ENCODE measurements at places on chromosomes 2 and 18.

DNA sequence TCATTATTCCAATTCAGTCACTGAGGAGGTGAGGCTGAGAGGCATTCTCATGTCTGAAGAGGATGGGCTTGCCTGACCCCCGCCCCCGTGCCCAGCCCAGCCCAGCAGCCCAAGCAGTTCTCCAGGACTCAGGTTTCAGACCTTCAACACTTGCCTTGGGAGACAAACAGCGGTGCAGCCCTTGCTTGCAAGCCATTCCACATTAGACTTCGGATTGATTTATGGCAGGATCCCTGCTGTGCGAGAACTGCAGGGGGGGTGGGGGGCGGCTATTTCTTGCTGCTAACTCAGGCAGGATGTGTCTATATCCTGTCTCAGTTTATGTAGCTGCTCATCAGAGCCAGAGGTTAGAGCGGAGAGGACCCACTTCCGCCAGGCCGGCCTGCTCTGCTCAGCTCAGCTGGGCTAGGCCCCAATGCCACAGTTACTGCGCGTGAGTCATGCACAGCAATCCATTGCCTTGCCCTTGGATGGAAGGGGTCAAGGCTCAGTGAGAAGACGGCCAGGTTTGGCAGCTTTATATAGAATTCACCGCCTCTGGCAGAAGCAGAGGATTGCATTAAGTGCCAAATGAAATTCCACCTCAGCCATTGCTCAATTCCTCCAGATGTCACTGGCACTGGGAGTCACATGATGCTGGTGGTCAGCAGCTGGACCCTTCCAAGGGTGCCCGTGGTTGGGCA lies 1.8 kb downstream of the GYPC start:
- peak; percentile 32 for DNase-seq

GRCh38 chr2:172480301-172481218 lies 53.2 kb downstream of the ITGA6 start:
- no peak for DNase-seq

DNA sequence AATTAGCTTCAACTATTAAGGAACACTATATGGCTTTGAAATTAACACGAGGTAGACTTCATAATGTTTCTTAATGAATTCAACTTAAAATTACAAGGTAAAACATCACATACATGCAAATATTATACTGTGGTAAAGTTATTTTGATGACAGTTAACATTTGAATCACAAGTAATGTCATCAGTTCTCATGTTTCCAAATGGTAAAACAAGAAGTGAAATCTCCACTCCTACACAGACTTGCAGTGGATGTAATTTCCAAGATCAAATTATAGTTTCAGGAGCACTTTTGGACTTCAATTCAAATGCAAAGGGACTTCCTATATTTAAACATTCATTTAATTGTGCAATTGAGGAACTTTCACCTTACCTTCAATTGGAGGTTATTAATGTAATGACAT lies 39.1 kb downstream of the C18orf54 start:
- DNase-seq, result no peak

DNA sequence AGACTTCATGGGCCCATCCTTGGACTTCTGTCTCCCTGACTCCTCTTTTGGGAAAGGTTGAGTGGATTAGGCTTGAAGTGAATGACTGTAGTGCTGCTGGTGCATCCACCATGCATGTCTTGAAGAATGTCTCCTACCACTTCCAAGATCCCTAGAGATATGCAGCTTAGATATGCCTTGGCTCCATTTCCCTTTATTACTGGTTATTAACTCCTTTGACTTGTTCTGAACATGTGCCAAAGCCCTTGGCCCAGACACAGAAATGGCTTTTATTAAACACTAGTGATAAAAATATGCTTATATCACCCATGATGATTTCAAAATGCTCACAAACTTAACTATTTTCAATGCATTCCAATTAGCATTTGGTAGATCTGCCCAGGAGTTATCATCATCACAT lies 90.0 kb upstream of the SLC14A2 start:
- DNase-seq, result no peak

- no peak for DNase-seq
These were observed 23.0 kb upstream of the ACKR3 start for GRCh38 chr2:236546561-236547002.

- no peak for DNase-seq
These were observed 223.5 kb downstream of the NDUFA10 start for GRCh38 chr2:239801404-239802184.
